ENCODE measurements at places on chromosomes 2 and 18.

- no peak for DNase-seq
Observed at GRCh38 chr2:235206980-235207579, 255.3 kb downstream of the SH3BP4 start.

- no peak for DNase-seq
Observed at GRCh38 chr2:147739508-147739907, 105.3 kb upstream of the ACVR2A start.

DNA sequence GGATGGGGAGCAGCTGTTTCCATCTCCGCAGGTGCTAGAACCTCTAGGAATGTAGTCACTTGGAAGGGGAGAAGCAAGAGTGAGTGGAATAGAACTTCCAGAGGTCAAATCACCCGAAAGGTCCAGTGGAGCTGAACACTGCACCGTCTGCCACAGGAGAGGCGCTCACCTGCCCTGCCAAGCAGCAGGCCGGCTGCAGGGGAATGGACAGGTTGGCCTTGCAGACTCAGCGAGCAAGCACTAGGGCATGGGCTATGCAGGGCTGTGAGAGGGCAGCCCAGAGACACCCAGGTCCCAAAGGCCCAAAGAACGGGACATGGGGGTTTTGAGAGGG, 214.2 kb downstream of the TNS1 start:
- DNase-seq: no peak

DNA sequence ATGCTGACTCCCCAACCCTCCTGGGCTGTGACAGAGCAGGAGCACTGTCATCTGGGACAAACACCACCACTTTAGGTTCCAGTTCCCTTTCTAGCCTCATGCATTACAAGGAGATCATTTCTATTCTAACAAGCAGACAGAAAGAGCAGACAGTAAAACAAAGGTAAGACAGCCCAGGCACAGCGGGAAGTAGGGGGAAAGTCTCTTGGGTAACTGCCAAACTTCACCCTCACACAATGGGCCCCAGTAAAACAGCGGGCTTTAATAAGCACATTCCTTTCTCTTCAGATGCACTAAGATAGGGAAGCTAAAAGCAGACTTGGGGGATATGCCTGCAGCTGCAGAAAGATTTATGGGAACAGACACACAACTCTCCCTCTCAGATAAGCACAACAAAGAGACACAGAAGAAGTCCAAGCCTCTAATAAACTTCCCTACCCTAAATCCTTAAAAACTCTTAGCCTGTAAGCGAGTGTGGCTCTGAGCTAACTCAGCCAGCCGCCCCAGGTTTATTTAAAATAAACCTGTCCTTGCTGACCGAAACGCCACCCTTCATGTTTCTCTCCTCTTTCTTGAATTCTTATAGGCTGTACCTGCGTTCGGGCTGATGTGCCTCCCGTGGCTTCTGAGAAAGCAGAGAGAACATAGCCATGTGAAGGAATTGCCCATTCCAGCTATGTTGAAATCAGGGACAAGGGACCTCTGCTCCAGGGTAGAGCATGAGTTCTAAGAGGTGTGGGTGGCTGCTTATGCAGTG, 726.8 kb upstream of the DDX18 start:
- DNase-seq: no peak

DNA sequence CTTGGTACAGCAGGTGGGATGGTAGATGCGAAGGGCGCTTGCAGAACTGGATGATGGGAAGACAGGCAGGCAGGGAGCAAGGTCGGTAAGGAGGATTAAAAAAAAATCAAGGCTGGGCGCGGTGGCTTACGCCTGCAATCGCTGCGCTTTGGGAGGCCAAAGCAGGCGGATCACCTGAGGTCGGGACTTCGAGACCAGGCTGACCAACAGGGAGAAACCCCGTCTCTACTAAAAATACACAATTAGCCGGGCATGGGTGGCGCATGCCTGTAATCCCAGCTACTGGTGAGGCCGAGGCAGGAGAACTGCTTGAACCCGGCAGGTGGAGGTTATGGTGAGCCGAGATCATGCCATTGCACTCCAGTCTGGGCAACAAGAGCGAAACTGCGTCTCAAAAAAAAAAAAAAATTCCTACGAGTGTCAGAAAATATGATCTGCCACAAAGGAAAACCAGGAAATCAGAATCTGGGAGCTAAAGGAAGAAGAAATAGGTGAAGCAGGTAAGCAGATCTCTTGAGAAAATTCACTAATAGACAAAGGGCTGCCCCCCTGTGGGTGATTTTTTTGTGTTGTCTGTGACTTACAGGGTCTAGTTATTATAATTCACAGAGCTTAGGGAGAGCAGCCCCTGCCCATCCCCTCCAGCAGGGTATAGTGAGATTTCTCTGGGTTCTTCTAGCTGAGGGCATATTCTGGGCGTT, 46.2 kb downstream of the C2orf42 start:
- no peak for DNase-seq

DNA sequence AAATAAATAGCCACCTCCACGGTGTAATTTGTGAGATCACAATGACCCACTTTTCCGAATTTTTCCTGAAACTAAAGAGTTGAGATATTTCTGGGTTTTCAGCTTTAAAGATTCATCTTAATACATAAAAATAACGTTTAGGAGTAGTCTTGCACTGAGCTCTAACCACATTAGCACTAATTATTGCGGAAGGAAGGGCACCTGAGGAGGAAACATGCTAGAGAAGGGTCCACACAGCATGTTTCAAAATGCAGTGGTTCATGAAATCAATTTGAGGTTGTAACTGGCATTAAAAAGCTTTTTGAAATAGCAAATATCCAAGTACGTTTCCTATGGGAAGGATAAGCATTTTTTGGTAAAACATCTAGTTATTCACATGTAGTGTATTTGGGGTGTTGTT, 8.4 kb downstream of the INPP4A start:
- no peak for DNase-seq
